ENCODE measurements at places on chromosomes 12 and 14.

DNA sequence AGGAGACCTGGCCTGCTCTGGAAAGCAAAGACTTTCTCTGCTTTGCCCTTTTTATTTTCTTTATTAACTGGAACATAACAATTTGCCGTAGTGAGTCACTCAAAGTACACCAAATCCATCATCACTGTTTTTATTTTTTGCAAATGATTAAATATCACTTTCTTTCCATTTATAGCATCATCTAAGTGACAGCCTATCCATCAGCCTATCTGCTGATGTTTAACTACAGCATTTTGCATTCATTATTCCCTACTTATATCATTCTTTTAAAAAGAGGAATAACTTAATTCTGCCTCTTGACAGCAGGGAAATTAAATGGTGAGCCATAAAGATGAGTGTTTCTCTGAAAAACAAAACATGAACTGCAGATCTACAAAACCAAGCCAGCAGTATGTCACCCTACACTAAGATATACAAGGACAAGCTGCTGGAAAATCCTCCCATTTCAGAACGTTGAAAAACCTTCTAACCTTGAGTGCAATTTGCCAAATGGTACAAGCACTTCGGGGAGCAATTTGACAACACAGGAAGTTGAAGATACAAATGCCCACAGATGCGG lies 821.3 kb upstream of the TMEM132C start:
- no peak for DNase-seq

DNA sequence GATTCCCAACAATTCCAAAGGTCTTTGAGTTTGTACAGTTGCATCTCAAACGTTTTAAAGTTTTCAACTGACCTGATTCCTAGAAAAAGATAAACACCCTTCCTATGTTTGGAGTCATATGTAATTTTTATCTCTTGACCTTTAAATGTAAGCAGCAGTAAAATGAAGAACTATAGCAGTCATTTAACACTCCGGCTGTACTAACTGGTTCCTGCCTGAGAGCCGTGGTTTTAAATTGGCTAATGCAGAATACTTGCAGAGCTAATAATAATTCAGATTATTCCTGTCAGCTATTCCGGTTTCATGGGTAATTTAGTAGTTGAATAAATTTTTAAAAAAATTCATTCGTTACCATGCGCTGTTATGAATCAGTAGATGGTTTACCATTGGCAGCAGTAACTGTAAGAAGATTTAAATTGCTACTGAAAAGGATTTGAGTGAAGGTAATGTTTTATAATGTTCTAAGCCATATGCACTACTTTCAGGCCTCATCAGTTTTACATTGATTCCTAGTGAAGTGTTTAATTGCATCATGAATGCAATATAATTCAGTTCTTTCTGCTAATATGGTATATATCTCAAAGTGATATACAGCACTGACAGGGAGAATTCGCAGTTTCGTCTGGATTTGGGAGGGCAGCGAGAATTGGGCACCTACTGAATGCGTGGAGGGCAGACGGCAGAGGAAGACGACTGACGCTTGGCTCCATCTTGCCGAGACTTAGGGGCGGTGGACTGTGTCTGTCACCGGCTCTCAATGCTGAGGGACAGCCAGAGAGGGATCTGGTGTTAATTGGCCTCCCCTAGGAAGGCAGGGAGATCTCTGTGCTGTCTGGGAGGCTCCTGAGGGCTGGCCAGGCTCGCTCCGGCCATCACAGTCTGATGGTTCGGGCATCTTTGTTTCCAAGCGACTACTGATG lies 217.7 kb downstream of the PHETA1 start:
- no peak for DNase-seq

DNA sequence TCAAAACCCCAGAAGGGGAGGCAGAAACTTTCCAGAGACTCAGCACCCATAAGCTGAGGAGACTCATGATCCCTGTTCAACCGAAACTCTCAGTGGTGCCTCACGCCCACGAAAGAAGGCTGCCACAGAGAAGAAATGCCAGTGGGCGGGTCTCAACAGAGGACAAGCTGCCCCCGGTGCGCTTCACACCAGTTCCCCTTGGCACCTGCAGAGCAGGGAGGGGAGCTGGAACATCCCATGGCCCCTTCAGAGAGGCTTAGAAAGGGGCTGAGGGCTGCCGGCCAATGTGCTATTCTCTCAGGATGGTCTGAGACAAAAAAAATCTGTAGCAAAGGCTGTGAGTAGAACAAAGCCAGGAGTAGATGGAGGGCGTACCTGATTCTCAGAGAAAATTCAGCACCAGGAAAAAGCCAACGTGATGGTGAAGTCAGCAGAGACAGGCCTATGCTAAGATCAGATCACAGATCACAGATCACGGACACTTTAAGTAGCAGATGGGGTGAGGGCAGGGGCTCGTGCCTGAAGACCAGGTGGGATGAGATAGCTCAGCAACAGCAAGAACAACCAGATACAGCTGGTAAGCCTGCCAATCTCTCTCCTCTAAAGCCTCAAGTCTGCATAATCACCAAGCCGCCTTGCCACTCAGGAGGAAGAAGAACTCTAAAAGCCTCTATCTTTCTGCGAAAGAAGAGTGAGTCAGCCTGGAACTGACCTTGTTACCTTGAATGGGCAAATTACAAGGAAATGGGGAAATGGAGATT lies 206.4 kb upstream of the GRIP1 start:
- DNase-seq = no peak

DNA sequence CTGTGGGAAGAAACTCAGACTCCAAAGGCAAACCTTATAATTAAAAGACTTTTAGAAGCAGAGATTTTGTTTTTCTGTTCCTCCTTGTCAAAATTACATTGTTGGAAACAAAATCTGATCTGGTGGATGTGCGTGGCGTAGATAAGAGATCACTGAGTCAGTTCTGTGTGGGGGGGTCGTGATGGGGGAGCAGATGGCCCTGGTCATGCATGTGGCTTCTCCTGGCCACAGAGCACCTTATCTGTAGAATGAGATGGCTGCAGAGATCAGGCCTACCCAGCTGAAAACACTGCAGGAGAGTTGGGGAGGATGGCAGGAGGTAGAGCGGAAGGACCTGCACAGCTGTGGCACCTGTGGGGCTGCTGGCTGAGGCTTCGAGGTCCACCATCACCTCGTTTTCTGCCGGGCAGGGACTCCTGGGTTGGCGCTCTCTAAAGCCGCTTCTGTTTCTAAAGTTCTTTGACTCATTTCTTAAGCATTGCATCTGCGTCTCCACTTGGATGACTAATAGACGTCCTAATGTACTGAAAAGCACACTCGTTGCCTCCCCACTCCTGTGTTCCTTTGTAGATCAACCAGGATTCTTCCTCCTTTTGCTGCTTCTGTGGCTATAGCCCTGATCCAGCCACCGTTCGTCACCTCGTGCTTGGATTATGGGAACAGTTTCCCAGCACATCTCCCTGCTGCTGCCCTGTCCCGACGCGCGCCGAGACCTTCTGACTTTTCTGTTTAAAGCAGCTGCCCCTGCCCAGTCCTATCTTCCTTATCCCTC lies 93.4 kb downstream of the TSPAN9 start:
- no peak for DNase-seq

- DNase-seq = no peak
These were observed 309.6 kb downstream of the TMTC2 start for GRCh38 chr12:82996168-82996812.

GRCh38 chr12:104130760-104131159 lies 7.2 kb downstream of the NFYB start:
- no peak for DNase-seq
